ENCODE measurements at places on chromosomes 6 and 20.

DNA sequence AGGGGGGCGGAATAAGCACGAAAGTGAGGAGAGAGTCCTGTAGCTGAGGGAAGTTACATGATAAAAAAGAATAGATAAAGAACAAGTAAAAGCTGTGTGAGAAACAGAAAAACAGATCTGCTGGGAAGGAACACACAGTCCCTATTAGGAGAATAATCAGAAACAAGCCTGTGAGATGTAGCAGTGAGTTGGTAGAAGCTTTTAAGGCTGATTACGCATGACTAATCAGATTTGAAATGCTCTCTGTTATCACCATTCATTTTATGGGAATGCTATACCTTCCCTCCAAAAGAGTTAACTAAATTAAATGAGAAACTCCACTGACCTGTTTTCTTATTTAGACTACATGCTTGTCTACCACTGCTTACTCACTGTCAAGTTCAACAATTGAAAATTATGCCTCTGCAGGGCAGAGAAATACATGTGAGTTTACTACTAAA lies 15.8 kb downstream of the REPS1 start:
- DNase-seq, result no peak

- peak; percentile 60 for DNase-seq
These were observed 66.5 kb upstream of the PIM1 start for GRCh38 chr6:37103169-37104039.

DNA sequence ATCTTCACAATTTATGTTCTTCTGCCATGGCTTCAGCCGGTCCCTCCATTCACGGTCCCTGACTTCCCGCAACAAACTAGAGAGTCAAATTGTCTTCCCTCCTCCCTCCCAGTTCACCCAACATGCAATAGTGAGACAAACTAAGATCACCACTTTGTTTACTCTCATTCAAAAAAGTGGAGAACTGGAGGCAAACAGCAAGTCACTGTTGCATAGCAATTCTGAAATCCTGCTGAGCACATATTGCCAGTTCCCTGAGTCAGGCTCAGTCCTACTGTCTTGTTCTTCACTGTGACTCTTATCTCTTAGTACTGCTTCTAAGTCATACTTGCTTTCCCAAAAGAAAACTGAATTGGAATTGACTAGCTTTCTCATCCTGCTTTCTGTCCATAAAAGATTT lies 287.2 kb upstream of the SASH1 start:
- DNase-seq, result no peak

- DNase-seq, result no peak
These were observed 2.8 kb upstream of the NEU1 start for GRCh38 chr6:31865205-31866118.

GRCh38 chr6:38943964-38944363 lies 104.6 kb upstream of the GLP1R start:
- no peak for DNase-seq

- DNase-seq, result no peak
These were observed 8.4 kb upstream of the NR2E1 start for GRCh38 chr6:108157234-108157980.

DNA sequence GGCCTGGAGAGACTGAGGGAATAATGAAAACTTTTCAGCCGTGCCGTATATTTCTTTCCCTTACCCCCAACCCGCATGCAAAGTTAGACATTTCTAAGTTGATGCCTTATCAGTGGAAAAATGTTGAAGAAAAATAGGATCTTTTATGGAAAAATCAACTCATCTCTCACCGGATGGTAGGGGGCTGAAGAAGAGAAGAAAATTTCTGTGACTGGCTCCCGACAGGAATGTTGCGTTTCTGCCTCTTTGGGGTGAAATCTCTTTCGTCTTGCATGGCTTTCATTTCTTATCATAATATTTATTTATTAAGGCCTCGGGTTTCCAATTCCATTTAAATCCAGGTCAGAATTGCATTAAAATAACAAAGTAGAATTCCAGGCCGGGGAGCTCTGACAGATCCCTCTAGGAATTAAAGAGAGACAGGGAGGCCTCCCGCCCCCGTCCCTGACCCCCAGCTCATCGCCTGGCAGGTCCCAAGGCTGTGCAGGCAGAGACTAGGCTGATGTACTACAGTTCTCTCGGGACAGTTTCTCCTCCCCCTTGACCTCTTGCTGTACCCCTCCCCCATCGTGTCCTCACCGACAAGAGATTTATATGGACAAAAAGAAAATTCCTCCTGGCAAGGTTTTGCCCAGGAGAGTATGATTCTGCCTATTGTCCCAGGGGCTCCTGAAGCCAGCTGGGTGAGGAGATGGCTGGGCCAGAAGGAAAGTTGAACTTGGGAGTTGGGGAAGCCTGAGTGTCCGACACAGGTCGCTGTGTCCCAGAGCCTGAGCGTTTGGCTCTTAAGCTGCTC lies 1.3 kb downstream of the SCUBE3 start:
- no peak for DNase-seq

DNA sequence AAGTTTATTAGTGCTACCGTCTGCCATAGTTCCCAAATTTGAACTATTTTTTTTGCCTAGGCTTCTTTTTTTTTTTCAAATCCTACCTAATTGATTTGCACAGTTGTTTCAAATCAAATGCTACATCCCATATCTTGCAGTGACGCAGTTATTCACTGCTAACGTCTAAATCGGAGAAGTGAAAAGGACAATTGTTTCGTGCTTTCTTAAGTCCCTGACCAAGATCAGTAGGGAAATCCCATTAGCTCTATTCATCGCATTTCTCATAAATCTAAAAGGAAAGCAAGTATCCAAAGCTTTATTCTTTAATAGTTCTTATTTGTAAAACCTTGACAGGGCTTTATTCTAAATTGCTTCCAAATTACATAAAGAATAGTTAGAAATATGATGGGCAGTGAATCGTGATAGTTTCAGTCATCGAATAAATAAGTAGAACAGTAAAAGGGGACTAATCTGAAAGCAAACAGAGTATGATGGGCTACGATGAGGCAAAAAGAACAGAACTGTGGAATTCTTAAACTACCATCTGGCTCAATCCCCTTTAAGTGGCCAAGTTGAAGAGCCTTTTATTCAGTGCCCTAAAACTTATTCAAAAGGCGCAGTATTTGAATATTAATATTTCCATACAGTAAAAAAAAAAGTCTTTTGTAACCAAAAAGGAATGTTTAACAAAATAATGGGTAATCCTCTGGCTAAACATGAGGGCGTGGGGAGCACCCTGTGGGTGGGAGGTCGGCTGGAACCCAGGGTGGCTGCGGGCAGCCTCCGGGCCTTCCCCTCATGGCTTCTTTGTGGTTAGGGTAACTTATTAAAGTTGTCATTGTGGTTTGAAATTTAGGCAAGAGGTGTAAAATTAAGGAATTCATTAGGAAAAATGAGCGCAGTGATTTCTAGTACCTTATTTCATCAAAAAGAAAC lies 3.0 kb upstream of the ARID1B start:
- DNase-seq, result no peak

DNA sequence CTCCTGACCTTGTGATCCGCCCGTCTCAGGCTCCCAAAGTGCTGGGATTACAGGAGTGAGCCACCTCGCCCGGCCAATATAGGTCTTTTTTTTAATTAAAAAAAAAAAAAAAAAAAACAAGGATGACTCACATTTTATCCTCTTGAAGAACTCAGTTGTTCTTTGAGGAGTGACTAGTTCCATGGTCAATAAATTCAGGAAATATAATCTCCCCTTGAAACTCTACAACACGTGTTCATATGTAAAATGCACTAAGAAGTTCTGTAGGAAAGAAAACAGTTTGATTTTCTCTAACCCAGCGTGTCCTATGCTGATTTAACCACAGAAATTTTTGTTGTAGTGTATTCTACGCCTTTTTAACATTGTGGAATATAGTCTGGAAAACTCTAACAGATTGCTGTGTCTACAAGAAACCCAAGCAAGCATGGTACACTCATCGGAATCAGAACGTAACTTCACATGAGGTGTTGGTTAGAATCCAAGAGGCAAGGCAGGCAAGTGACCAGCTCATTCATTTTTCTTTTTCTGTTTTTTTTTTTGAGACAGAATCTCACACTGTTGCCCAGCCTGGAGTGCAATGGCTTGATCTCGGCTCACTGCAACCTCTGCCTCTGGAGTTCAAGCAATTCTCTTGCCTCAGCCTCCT lies 79.0 kb upstream of the ZNF217 start:
- no peak for DNase-seq

DNA sequence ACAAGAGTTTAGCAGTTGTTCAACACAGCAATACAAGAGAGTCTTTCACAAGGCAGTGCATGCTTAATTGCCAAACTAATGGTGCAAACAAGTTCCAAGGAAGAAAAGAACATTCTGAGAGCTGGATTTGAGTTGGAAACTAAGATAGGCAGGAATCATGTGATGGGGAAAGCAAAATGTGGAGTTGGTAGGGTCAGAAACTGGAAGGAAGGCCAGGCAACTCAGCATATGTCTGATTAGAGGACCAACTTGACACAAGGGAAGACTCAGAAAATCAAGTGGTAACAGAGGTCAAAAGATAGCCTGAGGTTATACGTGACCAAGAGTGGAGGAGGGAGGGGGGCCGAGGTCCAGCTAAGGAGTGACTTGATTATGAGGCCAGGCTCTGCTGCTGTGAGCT lies 117.3 kb downstream of the SMLR1 start:
- no peak for DNase-seq

DNA sequence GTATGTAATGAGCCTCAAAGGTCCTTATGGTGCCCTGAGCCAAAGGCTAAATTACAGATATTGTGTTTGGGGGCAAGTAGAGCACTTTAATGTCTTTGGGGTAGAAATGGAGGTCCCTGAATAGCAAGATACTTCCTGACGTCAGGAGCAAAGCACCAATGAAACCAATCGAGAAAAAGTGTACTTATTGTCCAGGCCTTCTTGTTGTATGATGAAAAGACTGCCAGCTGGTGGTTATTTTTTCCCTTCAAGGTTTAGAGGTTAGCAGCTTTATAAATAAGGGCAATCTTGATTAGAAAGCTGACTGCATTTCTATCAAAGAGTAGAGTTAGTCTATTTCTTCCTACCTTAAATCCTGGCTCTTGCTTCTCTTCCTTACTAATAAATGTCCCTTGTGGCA lies 76.1 kb upstream of the HSF2 start:
- DNase-seq, result no peak

DNA sequence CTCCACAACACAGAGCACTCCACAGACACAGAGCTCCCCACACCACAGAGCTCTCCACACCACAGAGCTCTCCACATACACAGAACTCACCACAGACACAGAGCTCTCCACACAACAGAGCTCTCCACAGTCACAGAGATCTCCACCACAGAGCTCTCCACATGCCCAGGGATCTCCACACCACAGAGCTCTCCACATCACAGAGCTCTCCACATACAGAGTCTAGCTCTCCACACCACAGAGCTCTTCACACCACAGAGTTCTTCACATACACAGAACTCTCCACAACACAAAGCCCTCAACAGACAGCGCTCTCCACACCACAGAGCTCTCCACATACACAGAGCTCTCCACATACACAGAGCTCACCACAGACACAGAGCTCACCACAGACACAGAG lies 55.3 kb downstream of the ERMARD start:
- no peak for DNase-seq

DNA sequence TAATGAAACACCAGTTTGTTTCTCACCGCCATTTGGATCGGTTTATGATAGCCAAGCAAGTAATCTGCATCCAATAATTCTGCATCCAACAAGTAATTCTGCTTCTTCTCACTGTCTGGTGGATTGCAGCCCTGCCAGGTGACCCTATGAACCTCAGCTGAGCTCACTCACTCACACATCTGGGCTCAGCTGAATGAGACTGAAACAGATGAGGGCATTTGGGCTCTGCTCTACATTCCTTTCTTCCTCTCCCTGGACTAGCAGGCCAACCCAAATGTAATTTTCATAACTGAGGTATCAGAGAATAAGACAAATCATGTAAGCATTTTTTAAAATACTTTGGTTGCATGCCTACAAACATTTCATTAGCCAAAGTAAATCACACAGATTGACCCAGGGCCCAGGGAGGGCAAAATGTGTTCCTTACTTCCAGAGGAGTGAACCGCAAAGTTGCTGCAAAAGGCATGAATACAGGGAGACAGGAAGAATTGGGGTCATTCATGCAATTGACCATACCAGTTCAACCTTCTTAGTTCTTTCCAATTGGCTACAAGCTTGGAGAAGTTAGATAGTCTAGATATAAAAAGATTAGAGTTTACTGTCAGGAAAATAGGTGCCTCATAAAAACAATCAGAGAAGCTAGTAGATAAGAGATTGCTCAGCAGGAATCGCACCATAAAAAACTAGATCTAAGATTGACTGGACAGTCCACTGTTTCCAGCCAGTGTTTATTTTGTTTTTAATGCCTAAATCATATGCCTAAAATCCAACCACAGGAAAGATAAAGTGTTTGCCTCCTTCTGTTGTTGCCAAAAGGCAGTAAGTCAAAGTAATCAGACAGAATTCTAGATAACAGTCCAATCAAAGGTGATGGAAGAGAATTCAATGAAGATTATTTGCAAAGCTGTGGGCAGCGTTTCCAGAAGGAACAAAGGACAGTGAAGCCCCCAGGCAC lies 43.7 kb downstream of the CBLN4 start:
- no peak for DNase-seq

DNA sequence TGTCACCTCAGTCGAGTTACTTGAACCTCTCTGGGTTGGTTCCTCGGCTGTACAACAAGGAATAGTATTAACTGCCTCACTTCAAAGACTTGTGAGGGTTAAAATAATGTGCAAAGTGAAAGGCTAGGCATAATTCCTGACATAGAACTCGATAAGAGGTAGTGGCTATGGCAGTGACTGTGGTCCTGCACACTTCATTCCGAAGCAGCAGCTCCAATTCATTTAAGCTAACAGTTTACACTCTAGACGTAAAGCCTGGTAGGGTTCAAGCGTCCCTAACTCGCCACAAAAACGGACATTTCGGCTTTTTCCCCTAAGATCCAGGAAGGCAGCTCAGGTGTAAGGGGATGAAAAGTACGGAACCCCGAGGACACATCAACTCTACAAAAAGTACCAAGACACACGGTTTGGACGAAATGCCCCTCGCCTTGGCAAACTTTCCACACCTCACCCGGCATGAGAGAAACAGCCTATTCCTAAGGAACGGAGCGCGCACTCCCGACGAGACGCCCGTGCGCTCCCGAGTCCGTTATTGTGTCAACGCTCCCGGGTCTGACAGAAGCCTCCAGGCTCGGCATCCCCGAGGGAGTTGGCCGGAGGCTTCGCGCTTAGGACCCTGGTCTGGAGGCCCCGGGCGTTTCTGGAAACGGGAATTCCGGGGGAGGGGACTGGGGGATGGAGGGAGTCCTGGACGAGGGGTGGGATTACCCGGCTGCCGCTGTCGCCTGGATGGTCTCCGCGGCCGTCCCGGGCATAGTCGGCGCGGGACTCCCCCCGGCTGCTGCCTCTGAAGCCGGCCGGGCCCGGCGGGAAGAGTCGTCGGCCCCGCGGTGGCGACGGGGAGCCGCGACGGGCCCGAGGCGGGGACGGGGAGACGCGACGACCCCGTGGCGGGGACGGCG lies 937 bp downstream of the ZNF318 start:
- DNase-seq, result peak; percentile 46

DNA sequence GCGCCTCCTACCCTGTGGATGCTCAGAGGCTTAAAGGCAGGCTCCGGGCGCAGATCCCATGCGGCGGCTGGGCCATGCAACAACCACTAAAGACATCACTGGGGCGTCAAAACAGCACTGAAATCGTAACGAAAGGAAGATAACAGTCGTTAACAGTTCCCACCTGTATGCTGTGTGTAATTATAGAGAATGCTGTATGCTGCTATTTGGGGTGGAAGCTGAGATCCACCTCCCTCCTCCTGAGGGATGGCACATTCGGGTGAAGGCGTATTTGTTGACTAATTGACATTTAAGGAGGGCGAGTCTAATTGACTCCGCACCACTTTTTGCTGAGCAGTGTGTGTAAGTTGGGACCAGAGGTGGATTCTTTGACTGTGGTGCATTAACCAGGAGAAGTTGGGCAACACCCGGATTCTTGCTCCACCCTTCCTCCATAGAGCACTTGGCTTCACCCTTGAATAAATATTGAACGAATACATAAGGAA lies 687 bp downstream of the SLC35A1 start:
- no peak for DNase-seq

GRCh38 chr6:107768044-107768443 lies 56.1 kb downstream of the SCML4 start:
- no peak for DNase-seq

Measured in left ventricle myocardium inferior (tissue), 1 donor.